Fibroblast of skin of back (primary cell): ENCODE measurements at places on chromosomes 13 and 19.

DNA sequence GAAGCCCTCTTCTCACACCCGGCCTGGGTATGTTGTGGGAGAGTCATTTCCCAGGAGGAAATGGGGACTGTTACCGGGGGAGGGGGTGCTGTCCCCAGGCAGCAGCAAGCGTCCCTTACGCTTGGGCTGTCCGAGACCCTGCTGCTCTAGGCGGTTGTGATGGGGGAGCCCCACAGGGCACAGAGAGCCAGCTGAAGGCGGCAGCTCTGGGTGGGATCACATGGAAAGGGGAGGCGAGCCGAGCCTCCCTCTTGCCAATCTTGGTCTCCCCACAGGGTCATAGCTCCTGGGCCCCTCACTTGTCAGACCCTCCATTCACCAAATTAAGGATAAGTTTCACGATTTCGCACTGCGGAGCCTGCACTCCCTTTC lies 22.0 kb downstream of the EPN1 start:
- DNase-seq, result no peak

DNA sequence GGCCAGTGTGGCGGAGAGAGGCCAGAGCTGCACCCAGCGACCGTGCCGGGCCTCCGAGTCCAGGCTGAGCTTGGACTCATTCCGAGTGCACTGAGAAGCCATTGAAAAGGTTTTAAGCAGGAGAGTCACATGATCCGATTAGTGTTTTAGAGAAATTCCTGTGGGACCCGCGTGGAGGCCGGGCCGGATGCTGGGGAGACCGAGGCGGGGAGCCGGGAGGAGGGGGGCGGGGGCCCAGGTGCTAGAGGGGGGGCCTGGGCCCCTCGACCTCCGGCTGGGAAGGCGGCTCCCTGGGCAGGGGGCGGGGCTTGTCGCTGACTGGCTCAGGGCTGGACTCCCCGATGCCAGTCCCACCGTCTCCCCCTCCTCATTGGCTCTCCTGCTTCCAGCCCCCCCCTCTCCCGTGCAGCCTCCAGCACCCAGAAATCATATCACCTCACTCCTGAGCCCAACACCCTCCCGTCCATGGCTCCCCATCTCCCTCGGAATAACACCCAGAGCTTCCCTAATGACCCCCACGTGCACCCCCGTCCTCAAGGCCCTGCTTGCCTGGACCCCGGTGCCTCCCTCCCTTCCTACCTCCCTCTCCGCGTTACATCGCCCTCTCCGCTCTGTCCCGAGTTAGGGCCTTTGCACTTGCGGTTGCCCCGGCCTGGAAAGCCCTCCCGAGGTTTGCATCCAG lies 5.2 kb upstream of the ZNF579 start:
- peak; percentile 71 for DNase-seq

GRCh38 chr19:18259893-18260292 lies 14.4 kb downstream of the IQCN start:
- DNase-seq, result no peak

DNA sequence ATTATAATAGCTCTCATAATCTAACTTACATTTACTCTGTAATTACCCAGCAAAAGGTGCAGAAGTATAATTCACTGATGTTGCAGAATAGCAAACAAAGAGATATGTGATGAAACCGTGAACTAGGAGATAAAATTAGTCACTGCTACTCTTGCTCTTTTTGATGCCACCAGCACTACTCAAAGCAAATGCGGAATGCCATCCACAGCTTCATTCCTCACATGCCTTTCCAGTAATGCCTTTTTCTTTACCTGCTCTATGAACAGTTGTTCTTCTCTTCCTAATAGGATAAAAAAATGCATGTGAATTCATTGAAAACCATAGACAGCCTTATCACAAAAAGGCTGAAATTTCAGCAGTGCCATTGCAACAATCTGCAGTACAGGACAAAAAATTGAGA lies 1129.5 kb downstream of the DIAPH3 start:
- DNase-seq, result no peak

GRCh38 chr13:40786568-40786996 lies 2.8 kb upstream of the SLC25A15 start:
- no peak for DNase-seq

DNA sequence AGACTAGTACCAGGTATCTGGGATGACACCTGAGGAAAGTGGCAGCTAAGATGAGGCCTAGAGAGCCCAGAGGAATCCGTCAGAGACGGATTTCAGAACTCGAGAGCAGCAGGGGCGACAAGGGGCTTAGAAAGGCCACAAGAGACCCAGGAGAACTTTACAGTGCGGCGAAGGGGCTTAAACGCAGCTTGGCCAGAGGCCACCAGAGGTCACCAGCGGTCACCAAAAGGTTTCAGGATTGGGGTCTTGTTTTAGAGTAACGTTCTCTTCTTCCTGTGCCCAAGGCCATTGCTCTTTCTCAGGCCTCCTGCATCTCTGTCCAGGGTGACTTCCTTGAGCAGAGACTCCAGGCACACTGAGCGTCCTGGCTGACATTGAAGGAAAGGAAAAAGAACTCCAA lies 2.2 kb downstream of the ZSCAN22 start:
- no peak for DNase-seq

GRCh38 chr19:1410136-1410786 lies 2.9 kb downstream of the DAZAP1 start:
- DNase-seq, result no peak

DNA sequence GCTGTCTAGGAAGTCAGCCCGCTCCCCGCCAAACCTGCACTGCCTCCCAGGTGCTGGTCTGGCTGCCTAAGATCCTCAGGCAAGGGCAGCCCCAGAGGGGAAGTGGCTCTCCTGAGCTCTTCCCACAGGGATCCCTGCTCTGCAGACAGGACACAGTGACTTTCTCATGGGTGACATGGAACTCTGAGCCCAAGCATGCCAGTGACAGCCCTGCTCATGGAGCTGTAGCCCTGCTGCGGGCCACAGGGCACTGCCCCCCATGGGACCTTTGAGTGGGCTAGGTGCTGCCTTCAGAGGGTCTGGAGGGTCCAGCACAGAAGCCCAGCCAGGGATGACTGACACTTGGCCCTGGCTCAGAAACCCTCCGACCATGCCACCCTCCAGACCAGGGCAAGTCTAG lies 109.1 kb downstream of the TUBA3C start:
- DNase-seq, result no peak

GRCh38 chr19:14494910-14495671 lies 836 bp downstream of the GIPC1 start:
- no peak for DNase-seq

DNA sequence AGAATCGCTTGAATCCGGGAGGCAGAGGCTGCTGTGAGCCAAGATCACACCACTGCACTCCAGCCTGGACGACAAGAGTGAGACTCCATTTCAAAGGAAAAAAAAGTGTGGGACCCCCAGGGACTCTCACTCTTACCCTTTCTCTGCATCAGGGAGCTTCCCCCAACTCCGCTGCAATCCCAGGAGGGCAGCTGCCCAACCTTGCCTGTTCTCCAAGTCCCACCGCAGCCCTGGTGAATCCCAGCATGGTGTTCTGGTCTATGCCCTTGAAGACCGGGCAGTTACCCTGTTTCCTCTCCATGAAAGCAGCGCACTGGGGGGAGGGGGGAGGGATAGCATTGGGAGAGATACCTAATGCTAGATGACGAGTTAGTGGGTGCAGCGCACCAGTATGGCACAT lies 35.7 kb upstream of the DPRX start:
- DNase-seq, result no peak

- DNase-seq, result no peak
Measured at GRCh38 chr19:48616041-48616436, 1.2 kb upstream of the FAM83E start.

GRCh38 chr13:44267980-44268379 lies 105.6 kb upstream of the SERP2 start:
- peak; percentile 82 for DNase-seq

GRCh38 chr13:100089465-100090032 lies 656 bp downstream of the PCCA start:
- peak; percentile 8 for DNase-seq

DNA sequence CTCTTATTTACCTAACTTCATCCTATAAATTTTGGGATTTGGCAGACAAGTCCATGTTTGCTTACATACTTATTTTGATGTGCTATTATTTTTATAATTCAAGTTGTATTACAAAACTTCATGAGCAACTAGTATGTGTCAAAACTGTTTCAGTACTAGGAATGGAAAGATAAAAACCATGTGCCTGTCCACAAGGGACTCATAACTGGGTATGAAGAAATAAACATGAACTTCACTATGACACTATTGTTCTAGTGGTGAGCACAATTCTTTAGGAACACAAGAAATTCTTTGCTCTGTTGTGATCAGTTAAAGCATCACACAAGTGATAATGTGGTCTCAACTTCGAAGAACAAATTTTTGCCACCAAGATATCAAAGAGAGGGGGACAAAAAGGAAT lies 97.5 kb upstream of the FBXL3 start:
- DNase-seq, result no peak

DNA sequence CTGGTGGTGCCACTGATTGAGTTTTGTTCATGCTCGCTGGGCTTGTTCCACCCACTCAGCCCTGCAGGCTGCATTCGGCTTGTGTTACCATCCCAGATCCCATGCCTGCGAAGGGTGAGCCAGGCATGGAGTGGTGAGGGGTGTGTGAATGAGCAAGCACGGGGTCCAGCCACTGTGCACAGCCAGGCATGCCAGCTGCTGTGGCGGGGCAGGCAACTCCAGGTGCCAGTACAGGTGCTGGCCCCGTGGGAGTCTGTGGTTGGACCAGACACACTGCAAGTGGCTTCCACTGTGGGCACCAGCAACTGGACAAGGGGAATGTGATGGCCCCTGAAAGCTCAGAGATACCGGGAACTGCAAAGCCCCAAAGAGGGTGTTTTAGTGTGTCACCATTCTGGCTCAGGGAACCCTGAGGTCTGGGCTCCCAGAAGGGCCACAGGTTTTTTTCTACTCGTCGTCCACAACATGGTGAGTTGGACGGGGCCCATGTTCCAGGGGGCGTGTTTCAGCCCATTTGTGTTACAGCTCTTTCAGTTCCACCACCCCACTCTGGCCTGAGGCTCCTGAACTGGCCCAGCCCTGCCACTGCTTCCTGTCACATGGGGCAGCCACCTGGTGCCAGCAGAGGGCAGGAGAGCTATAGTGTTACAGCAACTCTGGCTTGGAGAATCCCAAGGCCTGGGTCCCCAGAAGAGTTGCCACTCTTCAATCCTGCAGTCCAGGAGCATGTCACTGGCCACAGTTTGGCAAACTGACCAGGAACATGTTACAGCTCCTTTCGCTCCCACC lies 217.0 kb upstream of the OBI1 start:
- no peak for DNase-seq

DNA sequence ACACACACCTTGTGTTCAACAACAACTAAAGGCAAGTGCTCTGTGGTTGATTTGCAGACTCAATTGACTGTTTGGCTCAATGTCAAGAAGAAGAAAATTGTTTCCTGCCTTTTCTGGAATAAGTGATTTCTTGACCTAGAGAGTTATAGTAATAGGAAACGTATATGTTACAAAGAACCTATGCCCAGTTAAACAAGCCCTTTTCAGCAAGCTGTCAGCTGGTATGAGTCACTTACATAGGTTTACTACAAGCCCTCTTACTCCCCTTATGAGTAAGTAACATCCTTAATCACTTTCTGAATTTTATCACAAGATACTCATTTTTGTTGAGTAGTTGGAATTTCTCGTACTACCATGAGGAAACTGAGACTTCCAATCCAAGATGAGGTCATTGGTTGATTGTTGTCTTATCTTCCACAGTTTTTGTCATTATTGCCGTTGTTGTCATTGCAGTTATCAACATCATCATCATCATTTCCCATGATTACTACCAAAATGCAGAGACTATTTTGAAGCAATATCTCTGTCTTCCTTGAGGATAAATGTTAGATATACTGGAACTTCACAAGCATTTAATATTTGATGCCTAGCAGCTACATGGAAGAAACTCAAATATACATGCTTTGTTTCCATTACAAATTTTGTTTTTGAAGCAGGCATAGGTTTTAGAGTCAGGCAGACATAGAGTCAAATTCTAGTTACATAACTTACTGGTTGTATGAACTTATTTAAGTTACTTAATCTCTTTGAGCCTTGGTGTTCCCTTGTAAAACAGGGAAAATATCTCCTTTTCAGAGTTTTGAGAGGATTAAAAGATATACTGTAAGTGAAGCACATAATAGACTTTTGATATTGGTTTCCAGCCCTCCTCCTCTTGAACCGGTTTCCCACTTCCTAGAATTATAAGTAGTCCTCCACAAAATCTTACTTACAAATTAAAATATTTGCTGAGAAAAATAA lies 106.0 kb downstream of the RAP2A start:
- DNase-seq, result peak; percentile 64

DNA sequence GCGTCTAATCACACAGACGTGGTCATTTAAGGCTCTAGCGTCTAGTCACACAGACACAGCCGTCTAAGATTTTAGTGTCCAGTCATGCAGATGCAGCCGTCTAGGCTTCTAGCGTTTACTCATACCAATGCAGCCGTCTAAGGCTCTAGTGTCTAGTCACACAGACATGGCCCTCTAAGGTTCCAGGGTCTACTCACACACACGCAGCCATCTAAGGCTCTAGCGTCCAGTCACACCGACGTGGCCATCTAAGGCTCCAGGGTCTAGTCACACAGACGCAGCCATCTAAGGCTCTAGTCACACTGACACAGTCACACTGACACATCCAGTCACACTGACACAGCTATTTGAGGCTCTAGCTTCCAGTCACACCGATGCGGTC lies 55.7 kb downstream of the KLF2 start:
- no peak for DNase-seq

DNA sequence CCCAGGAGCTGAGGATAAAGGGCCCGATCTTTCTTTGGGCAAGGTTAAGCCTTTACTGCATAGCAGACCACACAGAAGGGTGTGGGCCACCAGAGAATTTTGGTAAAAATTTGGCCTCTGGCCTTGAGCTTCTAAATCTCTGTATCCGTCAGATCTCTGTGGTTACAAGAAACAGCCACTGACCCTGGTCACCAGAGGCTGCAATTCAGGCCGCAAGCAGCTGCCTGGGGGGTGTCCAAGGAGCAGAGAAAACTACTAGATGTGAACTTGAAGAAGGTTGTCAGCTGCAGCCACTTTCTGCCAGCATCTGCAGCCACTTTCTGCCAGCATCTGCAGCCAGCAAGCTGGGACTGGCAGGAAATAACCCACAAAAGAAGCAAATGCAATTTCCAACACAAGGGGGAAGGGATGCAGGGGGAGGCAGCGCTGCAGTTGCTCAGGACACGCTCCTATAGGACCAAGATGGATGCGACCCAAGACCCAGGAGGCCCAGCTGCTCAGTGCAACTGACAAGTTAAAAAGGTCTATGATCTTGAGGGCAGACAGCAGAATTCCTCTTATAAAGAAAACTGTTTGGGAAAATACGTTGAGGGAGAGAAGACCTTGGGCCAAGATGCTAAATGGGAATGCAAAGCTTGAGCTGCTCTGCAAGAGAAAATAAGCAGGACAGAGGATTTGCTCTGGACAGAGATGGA lies 8.4 kb upstream of the CEACAM19 start:
- DNase-seq, result no peak
